ENCODE measurements at places on chromosomes 7 and 10.

DNA sequence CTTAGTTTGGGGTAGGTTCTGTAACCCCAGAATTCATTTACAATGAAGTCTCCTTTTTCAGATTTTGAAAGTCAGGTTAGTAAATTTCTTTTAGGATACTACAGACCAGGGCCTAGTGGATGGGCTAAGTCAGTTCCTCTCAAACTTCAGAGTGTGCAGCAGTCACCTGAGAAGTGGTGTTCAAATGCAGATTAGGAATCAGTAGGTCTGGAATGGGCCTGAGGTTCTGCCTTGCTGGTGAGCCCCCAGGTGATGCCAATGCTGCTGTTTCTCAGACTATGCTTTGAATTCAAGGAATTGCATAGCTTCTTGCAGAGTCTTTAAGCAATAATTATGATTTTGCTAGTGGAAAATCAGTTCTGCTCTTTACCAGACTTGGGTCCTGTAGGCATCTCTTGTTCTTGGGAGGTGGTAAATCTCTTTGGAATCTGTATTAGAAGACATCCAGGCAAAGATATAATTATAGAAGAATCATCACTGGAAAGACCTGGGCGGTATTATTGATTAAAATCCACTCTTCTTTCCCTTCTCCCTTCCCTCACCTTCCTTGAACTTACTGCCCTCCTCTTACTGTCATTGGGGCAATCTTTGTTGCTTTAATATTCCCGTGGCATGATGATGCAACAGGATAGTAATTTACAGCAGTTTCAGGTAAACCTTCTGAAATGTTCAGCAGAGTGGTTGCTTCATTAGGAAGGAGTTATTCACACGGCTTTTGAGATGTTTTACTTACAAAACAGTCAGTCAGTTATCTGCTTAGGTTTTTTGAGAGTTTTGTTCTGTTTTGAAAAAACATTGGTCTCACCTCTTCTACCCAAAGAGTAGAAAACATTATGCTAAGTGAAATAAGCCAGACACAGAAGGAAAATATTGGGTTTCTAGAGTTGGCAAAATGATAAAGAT lies 87.2 kb downstream of the NRF1 start:
- no peak for DNase-seq

DNA sequence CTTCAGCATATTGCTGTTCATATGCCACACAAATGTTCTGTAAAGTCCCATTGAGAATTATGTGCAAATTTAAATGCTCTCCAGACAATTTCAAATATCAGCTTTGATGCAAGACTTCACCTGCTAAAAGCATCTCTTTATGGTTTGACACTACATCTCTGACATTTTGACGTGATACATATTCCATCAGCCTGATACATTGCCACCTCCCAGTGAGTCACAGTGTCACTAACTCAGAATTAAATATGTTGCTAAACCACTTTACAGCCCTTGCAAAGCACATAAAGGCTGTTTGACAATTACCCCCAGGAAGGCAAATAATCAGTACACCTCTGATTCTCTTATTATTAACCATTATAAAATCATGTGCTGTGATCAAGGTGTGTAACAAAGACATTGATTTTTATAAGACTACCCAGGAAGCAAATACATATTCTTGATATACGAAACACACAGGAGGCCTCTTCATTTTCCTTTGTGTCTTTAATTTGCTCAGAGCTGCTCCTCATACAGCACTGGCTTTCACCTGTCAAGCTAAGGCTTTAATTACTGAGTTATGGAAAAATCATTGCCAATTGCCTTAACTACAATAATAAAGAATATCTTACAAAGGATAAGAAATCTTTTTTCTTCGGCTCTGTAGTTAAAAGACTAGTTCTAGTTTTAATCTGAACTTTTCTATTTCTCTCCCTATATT lies 547.5 kb upstream of the C7orf33 start:
- no peak for DNase-seq

GRCh38 chr7:159091041-159091440 lies 53.6 kb downstream of the VIPR2 start:
- DNase-seq: no peak

DNA sequence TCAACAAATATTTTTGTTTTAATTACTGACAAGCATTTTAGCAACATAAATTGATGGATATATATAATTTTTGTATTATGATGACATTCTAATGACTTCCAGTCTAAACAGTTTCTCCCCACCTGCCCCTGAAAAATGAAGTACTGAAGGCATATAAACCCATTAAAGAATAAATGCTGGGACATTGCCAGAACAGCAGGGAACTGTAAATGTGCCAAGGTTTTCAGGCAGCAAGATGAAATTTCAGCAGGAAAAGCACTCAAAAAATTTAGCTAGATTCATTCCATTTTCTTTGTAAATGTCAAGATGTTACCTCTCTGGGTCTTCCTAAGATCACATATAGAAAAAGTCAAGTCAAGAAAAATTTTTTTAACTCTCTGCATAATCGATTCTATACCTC lies 11.0 kb upstream of the TLL2 start:
- no peak for DNase-seq

DNA sequence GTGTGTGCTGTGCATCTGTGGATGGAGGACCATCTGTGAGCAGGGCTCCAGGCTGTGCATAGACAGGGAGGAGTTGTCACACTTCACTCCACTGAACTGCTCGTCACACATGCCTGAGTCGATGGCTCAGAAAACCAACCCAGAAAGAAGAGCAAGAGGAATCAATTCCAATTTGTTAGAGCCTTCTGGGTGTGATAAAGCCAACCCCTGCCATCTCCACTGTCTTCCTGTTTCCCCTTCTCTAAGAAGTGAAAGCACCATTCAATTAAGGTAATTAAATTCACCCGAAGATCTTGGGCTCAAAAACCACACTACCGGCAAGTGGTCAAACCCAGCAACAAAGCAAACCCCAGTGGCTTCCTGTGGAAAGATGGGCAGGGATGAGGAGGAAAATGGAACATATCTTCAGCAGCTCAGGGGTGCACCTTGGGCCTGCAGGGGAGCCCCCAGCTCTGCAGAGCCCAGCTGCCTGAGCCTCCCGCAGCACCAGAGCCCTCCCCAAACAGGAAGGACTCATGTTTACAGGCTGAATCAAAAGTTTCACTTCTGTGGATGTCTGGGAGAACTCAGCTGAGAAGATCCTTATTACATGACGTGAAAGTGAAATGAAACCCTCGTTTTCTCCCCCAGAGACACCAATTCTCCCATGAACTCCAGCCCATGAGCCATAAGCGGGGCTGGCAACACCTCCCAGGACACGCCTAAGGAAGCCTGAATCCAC lies 10.9 kb downstream of the C10orf71 start:
- no peak for DNase-seq

GRCh38 chr10:31829776-31830175 lies 98.9 kb downstream of the ARHGAP12 start:
- no peak for DNase-seq

GRCh38 chr10:132679640-132680039 lies 106.3 kb downstream of the NKX6-2 start:
- DNase-seq: no peak

DNA sequence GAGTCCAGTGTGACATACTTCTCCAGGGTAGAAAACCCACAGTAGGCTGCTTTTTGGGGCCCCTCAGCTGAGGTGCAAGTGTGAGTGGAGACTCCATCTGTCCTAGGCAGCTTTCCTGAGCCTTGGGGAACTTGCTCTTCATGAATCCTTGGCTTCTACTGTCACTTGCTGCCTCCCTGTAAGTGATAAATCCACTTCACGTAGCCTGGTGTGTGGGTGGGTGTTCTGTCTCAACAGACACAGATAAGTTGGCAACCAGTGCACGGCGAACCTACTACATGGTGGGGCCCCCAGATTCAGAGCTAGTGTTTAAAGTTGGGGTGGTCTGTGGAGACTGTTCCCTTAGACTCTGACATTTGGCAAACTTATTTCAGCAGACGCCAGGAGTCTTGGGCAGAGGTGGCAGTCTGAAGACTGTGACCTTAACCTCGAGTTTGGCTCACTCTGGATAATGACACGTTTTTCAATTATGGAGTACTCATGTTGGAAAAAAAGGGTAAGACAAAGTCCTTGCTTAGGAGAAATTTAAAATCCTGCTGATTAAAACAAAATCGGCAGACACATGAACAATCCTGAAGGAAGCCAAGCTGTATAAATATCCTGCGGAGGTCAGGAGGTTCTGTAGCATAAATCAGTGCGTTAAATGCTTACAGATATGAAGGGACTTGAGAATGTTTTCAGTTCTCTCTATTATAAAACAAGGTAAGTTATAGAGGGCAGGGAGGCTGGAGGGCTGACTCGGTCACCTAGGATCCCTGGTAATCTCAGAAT lies 376.9 kb downstream of the PHTF2 start:
- no peak for DNase-seq

- no peak for DNase-seq
Observed at GRCh38 chr10:74255214-74255613, 104.2 kb downstream of the ADK start.

DNA sequence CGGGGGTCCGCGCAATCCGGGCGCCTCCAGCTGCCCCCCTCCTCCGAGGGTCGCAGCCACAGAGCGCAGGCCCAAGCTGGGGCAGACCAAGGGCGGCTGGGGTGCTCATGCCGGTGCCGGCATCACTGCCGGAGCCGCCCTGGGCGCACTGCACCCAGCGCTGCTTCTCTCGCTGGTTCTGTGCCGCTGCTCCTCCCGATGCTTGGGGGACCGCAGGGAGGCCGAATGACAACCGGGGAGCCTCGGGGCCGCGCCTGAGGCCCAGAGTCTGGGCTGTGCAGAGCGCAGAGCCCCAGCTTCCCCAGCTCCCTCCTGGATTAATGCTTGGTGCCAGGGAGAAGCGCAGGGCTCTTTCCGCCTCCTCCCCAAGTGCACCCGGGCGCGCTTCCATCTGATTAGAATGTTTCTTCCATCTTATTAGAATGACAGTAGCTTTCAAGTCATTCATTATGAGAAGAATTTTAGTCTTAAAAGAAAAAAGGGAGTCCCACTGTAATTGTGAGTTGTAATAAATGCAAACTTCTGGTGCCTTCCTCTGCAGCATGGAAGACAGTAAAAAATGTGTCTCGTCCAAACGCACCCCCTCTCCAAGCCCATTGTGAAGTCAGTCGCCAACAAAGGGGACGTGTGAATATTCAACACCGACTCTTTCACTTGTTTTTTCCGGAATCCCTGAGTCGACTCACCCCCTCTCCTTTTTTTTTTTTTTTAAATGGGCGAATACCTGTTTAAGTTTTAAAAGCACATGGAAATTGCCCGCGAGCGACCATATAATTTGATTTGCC lies 19.5 kb upstream of the PTF1A start:
- DNase-seq: no peak

GRCh38 chr10:96410296-96410695 lies 51.5 kb upstream of the OPALIN start:
- DNase-seq: no peak

- DNase-seq: no peak
Observed at GRCh38 chr10:47294057-47294456, 5.9 kb upstream of the GDF10 start.

DNA sequence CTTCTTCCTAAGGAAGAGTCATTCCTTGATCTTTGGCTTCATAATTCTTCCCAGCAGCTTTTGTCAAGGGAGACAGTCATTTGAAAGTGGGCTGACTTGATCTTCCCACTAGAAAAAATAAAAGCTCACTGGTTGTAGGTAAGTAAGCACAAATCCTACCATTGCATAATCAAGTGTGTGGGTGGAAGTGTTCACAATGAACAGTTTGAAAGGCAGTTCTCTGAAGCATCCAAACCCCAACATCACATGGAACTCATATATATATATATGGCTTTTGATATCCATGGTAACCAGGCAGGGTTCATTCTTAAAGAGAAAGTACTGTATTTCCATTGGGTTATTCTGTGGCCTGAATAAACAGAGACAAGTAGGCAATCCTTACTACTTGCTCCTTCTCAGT lies 51.6 kb downstream of the ARMH3 start:
- no peak for DNase-seq

GRCh38 chr10:21304198-21304597 lies 221.3 kb downstream of the SKIDA1 start:
- no peak for DNase-seq

DNA sequence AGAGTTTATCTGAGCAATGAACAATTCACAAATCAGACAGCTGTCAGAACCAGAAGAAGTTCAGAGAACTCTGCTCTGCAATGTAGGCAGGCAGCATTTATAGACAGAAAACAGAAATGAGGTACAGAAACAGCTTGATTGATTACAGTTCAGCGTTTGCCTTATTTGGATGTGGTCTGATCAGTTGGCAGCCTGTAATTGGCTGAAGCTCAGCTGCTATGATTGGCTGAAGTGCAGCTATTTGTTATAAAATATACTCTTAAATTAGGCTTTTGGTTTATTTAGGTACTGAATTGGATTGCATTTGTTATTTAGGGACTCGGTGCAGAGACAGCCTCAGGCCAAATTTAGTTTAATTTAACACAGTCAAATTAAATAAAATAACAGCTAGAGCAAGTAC lies 85.8 kb upstream of the JAZF1 start:
- DNase-seq: no peak

DNA sequence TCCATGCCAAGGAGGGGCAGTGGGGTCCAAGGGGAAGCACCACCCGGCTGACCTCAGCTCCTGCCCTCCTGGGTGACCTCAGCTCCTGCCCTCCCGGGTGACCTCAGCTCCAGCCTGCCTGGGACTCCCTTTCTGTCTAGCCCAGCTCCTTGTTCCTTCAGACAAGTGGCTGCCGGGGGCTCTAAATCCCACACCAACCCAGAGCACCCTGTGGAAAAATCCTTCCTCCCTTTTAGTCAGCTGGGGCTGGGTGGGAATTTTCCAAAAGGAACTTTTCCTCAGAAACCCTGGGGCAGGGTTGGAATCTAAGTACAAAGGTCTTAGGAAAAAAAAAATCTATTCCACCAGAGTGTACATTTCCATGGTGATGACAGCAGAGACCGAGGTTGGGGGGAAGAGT lies 36.3 kb downstream of the AKR1B1 start:
- DNase-seq: no peak

DNA sequence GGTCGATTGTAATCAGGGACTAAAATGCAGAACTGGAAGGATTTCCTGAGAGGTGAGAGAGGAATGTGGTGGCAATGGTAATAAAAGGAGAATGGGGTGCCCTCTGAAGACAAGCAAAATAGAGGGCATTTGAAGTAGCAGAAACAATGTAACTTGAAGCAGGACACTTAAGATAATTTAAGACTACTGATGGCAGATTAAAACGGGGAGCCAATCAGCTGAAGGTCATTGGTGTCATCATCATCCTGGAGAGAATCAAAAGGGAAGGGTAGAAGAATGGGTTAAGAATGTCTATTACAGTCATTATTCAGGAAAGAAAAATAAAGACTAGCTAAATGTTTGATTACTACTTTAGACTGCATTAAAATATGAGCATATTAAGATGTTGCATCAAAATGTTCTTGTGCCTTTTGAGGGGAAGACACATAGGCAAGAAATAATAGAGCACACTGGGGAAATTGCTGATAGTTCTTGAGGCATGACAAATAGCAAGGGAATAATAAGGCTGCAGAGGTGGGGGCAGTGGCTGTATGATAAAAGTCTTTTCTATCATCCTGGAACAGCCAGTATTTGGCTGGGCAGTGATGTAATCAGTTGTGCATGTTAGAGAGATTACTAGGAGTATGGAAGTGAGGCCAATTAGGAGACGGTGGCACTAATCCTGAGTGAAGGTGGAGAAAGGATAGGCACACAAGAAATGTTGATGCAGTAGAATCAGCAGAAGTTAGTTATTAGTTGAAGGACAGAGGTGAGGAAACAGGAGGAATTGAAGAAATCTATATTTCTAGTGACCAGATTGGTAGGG lies 60.2 kb downstream of the CCDC71L start:
- no peak for DNase-seq

- DNase-seq: no peak
Observed at GRCh38 chr7:100692578-100692961, 1.5 kb downstream of the GIGYF1 start.

- DNase-seq: no peak
Observed at GRCh38 chr10:120369856-120370276, 87.2 kb upstream of the PLPP4 start.

Data from stimulated activated CD4-positive, alpha-beta T cell treated with anti-CD3 and anti-CD28 coated beads, Interleukin-2, amount 100 ng/mL, for 48 hours (primary cell).